ENCODE measurements at places on chromosomes 5 and 9. TPM values are rescaled to one million over a fixed set of nuclear protein-coding genes. Genes with fewer than 3 reads are reported as not detected.

Gene DDX4
- polyA plus RNA-seq = 0.54 TPM

Gene NFIB
- 0.18 TPM for polyA plus RNA-seq

Gene ANKRD31
- 0.62 TPM for polyA plus RNA-seq

Gene ARID3C
- polyA plus RNA-seq = 2.8 TPM

Gene WASHC1
- 14.8 TPM for polyA plus RNA-seq

Gene PDE8B
- polyA plus RNA-seq = 0.22 TPM

Gene GCNT4
- polyA plus RNA-seq = not detected

Gene FST
- 1.1 TPM for polyA plus RNA-seq

Gene MEIKIN
- polyA plus RNA-seq = not detected

Gene TNFSF15
- polyA plus RNA-seq = not detected

Gene TTC23L
- polyA plus RNA-seq = 5.1 TPM

Gene PCDHGA9
- polyA plus RNA-seq = not detected

Gene DHFR
- 21.2 TPM for polyA plus RNA-seq

Gene CATSPER3
- polyA plus RNA-seq = 0.80 TPM

Gene ETF1
- 56.9 TPM for polyA plus RNA-seq

Gene SPATA31D4
- polyA plus RNA-seq = not detected

Gene CD72
- polyA plus RNA-seq = not detected

Gene SHC3
- 22.9 TPM for polyA plus RNA-seq

Gene GZMA
- polyA plus RNA-seq = not detected

Gene FGF18
- polyA plus RNA-seq = 1.2 TPM

Gene CCL21
- polyA plus RNA-seq = not detected

Gene NUTM2G
- 0.18 TPM for polyA plus RNA-seq

Gene TMEM203
- 66.7 TPM for polyA plus RNA-seq

Gene PCAT7
- 7.7 TPM for polyA plus RNA-seq

Gene RAD1
- 37.2 TPM for polyA plus RNA-seq

Gene SMC5
- polyA plus RNA-seq = 37.2 TPM

Gene GLDC
- 11.4 TPM for polyA plus RNA-seq

Gene EQTN
- not detected for polyA plus RNA-seq

Gene ZNF454
- 1.1 TPM for polyA plus RNA-seq

Gene PTGDS
- polyA plus RNA-seq = 2.0 TPM

Gene ANKRD18A
- not detected for polyA plus RNA-seq

Gene ZNF300
- 126 TPM for polyA plus RNA-seq

Gene ZNF608
- 32.4 TPM for polyA plus RNA-seq

Gene UGT3A1
- not detected for polyA plus RNA-seq

Gene PCDHB12
- polyA plus RNA-seq = 2.2 TPM

Gene TUSC1
- polyA plus RNA-seq = 2.5 TPM

Gene OR4F3
- polyA plus RNA-seq = not detected

All from neural cell (in vitro differentiated cells).